ENCODE measurements at places on chromosomes 13 and 19. TPM values are rescaled to one million over a fixed set of nuclear protein-coding genes. Genes with fewer than 3 reads are reported as not detected.

DNA sequence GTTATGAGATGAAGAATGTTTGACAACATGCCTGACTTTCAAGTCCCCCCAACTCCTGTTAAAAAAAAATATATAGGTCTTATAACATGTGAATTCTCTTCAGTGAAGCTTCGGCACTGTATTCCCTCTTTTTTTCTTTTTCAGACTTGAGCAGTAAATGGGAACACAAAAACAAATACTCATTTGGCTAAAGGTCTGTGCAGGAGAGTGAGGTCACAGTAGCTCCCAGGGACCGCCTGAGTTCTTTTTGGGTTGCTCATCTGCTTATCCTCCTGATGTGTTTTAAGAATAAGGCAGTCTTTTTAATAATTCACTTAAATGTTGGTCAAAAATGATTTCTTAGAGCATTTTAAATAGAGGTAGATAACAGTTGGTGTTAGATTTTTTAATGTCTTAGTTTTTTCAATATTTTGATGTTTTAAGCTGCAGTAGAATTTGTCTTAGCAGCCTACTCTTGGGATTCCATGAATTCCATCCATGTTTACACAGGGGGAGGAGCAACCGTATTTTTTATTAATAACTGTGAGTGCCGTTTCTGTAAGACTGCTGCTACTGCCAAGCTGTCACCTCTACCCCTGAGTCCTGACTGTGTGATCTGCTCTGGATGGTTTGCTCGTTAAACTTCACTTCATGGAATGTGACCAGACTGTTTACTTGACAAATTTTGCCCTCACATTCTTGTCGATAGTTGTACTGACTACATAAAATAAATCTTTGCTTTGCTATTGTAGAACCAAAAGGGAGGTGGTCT is 14.9 kb downstream of the HNRNPM start:
- no peak for DNase-seq

DNA sequence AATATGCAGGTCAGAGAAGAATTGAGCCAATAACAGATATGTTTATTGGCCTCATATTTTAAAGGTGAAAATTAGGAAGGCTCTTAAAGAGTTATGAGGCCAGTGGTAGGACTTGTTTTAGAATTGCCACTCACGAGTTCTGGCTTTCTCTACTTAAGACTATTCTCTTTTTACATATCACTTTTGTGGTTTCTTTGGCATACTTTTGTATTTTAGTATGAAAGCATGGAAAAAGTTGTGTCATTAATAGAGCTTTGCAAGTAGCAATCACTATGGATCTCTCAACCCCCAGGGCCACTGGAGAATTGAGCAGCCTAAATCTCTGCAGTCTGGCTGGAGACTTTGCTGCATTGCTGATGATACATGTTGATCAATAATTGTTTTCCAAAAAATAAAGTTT is 64.6 kb upstream of the SOX21 start:
- DNase-seq, result no peak

DNA sequence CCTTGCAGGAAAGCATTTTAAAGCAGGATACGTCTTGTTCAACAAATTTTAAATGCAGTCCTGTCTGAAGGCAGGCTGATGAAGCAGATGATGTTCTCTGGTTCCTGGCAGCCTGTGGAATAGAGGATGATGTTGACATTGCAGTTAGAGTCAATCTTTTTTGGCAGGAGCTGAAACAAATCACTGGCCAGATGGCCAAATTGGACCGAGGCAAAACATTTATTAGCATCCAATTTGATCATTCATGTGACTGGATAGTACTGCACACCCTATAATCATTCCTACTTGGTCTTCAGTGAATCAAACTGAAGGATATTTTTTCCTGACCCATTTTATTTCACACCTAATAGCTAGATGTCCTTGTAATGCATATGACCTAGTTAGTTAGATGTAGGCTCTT is 172.2 kb upstream of the SLC10A2 start:
- no peak for DNase-seq

DNA sequence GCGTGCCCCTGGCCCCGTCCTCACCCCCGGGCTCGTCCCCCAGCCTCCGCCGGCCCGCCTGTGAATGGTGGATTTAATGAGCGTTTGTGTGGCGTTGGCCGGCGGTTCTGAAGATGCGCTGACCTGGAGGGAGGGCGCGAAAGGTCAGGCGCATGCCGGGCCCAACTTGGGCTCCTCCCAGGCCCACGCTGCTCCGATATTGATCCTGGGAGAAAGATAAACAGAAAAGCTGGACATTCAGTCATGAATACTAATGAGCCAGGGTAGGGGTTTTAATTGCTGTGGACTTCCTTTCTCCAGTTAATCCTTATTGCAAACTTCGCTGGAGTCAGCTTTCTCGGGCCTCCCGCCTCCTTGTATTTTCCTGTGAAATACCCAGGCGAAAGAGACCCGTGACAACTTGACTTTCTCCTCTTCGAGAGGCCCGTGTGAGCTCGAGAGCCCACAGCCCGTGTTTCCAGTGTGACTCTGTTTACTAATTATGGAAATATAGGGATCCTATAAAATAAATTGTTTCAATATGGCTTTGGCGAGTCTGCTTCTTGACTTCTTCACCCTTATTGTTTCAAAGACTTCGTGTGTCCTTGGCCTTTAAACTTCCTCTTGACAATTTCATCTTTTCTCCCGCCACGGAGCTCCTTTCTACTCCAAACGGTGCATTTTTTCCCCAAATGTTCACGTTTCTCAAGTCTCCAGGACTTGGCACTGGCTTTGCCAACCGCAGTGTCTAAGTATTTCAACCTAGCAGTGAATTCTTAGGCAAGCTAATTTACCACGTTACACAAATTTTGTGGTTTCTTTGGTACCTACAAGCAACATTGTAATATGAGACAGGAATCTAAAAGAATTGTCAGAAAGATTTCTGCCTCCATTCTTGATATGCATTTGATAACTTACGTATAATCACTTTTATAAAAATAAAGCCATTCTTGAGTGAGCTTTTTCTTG is 10.5 kb downstream of the ZIC2 start:
- no peak for DNase-seq

The OR10H1 gene
- not detected for total RNA-seq

The ZNF136 gene
- 4.9 TPM for total RNA-seq

GRCh38 chr13:22112956-22113745 is 442.3 kb downstream of the FGF9 start:
- no peak for DNase-seq

DNA sequence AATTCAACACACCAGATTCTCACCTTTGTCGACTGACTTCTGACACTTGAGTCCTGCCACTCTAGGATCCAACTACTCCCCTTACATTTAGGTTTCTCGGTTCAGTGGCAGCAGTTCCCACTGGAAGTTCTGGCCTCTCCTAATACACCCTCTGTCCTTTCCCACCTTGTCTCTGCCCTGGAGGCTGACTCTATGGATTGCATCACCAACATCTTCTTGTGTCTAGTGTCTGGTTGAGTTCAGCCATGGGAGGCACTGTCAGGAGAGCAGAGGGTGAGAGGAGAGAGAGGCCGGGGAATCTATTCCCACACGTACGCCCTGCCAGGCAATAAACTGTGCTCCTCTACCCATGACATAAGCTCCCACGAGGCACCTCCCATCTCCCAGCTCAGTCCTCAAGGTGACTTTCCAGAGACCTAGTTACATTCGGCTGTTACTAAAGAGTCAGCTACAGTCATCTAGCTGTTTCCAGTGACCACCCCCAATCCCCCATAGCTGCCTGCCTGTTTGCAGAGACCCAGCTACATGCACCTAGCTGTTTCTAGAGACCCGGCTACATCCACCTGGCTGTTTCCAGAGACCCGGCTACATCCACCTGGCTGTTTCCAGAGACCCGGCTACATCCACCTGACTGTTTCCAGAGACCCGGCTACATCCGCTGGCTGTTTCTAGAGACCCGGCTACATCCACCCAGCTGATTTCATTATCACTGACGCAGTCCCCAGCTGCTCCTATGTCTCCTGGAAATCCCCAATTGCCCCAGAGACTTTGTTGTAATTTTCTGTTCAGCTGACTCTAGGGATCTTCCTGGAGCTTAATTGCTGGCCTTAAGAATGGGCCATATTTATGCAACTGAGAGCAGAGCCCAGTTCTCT is 8.1 kb upstream of the LILRB4 start:
- no peak for DNase-seq

The FAM174C gene
- total RNA-seq, result 71.8 TPM

DNA sequence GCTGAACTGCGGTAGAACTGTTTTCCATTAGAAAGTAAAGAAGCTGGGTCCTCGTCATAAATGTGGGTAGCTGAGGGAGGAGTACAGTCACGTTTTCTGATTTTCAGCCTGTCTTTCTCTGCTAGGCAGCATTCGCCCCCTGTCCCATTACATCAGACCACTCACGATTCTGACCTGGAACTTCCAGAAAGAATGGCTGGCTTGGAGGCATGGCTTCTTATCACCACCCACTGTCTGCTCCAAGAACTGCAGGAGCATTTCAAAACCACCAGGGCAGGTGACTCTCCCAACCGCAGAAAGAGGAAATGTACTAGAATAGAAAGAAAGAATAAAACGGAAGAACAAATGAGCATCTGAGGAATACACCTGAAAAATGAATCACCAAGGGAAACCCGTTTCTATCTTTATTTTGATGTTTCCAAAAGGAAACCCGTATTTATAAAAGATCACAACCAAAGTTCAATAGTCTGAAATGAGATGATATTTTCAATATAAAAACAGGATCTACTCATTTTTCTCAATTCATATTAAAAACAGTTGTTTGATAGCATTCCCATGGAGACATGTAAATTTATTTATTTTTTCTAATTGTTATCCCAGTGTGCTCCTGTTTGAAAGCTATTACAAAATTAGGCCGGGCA is 22.1 kb upstream of the POMP start:
- DNase-seq, result peak; percentile 68

DNA sequence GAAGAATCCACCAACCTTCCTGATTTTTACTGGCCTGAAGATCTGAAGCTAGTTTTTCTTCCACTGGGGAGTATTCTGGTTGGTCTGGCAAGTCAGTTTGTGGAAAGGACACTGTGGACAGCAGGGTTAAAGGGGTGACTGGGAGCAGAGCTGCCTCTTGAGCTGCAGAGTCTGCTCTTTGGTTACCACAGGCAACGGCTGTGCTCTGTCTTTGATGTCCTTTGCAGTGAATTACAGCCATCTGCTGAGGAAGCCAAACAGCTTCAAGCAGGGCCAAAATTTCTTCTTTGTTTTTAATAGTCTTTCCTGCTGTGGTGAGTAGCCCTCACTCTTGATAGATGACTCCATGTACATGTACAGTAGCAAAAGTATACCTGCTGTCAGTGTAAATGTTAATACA is 75.7 kb downstream of the ZNF100 start:
- DNase-seq, result no peak

The HRC gene
- not detected for total RNA-seq

The ZGLP1 gene
- 4.1 TPM for total RNA-seq

The FAM216B gene
- not detected for total RNA-seq

- DNase-seq, result no peak
Observed at GRCh38 chr13:60617991-60618733, 221.1 kb downstream of the TDRD3 start.

The TINCR gene
- total RNA-seq, result 0.16 TPM

- DNase-seq, result no peak
Observed at GRCh38 chr19:1438933-1439354, 748 bp downstream of the RPS15 start.

The RASIP1 gene
- 0.08 TPM for total RNA-seq

DNA sequence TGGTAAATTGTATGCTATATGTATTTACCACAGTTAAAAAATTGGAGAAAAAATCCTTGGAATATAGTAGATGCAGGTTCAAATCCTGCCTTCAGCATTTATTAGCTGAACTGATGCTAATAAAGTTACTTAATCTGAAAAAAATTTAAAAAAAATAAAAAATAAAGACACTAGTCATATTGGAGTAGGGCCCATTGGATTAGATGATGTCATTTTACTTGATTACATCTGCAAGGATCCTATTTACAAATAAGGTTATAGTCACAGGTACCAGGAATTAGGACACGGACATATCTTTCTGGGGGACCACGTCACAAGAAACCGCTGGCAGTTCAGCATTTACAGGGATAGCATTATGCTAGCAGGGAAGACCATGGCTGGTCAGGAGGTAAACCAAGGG is 6.2 kb downstream of the ZNF555 start:
- DNase-seq, result no peak

DNA sequence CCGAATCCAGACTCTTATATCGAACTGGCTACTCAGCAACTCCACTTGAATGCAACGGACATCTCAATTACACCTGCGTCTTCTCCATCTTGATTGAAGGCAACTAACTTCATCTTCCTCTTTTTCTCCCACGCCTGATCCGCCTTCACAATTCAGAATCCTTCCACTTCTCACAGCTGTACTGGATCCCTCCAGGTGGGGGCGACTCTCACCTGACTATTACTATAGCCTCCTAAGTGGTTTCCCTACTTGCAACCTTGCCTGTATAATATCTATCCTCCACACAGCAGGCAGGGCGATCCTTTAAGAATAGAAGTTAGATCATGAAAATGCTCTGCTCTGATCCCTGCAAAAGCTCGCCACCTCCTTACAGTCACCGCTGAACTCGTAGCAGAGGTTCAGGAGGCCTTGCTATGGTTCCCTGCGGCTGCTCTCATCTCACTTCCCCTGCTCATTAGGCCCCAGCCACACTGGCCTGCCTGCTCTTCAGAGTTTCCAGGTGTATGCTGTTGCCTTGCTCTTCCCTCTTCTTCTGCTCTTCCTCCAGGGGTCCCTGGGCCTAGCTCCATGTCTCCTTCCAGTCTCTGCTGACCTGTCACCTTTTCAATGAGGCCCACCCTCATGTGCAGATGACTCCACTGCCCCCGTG is 31.9 kb downstream of the RFXAP start:
- no peak for DNase-seq

The CACNG6 gene
- total RNA-seq, result not detected

DNA sequence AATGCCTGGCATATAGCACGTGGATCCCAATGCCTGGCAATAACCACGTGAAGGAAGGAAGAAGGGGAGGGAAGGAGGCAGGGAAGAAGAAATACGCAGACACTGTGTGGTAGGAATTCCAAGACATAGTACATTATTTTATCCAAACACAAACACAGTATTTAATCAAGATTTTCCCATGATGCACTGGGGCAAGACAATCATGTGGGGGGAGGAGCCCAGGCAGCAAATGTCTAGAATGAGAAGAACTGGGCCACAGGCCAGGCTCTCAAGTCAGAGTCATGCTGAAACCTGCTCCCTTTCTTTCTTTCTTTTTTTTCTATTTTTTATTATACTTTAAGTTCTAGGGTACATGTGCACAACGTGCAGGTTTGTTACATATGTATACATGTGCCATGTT is 717.9 kb downstream of the UQCRFS1 start:
- DNase-seq, result no peak
